ENCODE measurements at places on chromosomes 3 and 15.

DNA sequence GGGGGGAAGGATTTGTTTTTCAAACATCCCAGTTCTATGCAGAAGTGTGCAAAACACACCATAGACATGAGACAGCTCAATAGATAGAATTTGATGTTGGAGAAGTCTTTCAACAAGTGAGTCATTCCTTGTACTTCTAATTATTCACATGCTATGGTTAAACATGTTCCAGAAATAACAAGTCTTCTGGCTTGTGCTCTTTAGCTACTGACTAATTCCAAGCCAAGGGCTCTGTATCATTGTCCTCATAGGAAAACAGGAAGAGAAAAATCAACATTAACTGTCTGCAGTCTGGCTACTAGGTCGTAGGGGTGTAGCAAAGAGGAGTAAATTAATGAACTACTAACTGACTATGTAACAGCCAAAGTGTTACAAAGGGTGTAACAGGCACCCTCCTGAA lies 25.8 kb downstream of the LDHAL6B start:
- no peak for DNase-seq

DNA sequence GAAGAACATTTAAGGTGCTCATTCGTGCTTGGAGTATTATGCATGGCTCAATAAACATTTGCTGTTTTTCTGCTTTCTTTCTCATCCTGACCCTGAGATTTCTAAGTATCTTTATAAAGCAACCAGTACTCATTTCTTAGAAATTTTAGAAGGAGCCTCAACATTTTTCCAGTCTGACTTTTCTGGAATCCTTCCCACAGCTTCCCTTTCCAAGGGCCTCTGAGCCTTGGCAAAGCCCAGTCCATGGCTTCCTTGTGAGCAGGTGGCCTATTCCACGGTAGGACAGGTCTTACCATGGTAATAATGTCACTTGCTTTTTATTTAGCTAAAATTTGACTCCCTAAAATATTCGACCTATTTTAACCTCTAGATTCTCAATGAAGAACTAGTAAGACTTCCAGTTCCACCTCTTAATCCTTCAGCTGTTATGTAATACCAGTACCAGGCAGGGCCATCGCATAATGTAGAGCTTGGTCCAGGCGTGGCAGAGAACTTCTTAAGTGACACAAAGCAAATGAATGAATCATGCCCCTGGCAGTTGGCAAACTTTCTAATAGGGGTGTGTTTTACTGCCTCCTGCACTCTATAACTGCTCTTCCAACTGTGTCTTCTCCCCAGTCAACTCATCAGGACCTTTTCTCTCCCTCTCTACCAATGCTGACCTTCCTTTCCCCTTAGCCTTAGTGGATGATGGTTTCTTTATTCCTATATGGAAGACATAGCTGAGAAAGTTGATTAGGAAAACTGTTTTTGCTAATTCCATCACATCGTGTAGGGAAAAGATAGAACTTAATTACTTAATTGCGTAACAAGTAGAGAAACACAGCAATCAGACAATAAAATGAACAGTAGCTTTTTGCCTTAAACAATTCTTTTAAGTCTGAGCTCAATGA lies 894 bp upstream of the TM4SF4 start:
- peak; percentile 31 for DNase-seq

- peak; percentile 11 for DNase-seq
Observed at GRCh38 chr3:155908086-155908485, 37.6 kb downstream of the GMPS start.

- no peak for DNase-seq
Observed at GRCh38 chr3:88301273-88301995, 151.7 kb downstream of the C3orf38 start.

DNA sequence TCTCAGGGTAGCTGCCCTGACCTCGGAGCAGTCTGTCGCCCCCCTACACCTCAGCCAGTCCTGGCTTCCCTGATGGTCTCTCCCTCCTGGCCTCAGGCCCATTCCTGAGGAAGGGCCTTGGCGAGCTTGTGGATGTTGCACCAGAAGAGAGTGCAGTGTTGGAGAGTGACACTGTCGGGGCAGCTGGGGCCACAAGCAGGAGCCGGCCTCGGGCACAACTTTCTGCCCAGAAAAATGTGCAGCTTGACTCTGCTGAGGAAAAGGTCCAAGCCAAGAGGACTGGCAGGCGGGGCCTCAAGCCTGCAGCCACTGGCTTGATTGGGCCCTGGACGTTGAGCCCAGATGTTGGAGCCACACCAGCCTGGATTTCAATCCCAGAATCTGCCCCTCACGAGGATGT lies 12.8 kb downstream of the HEMK1 start:
- no peak for DNase-seq

GRCh38 chr3:148605521-148605920 lies 92.2 kb upstream of the AGTR1 start:
- DNase-seq, result no peak

- DNase-seq, result no peak
Observed at GRCh38 chr3:16461463-16462245, 51.8 kb downstream of the RFTN1 start.

DNA sequence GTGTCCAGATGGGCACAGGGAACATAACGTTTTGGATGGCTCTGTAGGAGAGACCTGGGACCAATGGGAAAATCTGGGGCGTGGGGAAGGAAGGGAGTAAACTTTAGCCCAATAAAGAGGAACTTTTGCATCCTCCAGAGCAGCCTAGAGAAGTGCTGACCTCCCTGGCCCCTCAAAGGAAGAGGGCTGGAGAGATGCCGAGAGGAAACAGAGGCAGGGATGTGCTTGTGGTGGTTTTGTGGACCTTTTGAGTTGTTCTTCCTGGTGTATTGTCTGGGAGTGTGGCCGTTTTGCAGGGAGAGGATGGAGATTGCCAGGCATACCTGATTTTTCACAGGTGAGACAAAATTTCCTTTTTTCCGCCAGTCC lies 10.2 kb downstream of the CTSH start:
- no peak for DNase-seq

- no peak for DNase-seq
Observed at GRCh38 chr3:56748663-56749231, 53.0 kb downstream of the ARHGEF3 start.

DNA sequence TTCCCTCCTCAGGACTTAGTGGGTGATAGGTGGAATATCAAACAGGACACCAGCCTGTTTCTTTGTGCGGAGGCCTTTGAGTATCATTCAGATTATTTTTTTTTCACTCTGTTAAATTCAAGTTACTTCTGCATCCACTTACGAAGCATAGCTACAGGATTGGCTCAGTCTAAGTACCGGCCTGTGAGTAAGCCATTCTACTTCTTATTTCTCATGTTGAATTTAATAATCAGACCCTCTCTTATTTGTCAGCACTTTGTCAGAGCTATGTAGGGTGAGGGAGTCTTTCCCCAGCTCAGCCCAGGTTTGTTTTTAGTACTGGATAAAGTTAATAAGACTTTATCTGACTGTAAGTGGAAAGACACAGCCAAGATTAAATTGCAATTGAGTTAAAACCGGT lies 54.7 kb downstream of the ITPR1 start:
- DNase-seq, result no peak

DNA sequence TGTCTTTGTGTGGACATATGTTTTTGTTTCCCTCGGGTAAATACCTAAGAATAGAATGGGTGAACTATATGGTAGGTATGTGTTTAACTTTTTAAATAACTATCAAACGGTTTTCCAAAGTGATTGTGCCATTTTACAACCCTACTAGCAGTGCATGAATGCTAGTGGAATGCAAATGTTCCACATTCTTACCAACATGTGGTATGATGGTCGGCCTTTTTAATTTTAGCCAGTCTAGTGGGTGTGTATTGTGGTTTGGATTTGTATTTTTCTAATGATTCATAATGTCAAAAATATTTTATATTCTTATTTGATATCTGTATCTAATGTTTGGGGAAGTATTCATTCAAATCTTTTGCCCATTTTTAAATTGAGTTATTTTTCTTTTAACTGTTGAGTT lies 68.2 kb upstream of the SMAD3 start:
- no peak for DNase-seq

DNA sequence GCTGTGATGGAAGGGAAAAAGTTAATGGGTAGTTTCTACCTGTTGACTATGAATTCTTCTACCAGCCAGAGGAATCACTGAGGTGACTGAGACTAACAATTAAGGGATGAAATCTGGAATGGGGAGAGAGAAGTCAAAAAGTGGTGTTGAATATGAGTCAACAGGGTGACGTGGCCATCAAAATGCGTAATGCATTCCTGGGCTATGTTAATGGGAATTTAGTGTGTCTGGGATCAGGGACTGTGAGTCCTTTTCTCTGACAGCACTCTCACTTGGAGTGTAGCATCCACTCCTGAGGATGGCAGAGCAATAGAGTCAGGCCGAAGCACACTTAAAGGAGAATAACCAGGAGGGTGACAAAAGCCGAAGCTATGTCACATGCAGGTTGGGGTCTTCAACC lies 60.4 kb downstream of the MESD start:
- no peak for DNase-seq

DNA sequence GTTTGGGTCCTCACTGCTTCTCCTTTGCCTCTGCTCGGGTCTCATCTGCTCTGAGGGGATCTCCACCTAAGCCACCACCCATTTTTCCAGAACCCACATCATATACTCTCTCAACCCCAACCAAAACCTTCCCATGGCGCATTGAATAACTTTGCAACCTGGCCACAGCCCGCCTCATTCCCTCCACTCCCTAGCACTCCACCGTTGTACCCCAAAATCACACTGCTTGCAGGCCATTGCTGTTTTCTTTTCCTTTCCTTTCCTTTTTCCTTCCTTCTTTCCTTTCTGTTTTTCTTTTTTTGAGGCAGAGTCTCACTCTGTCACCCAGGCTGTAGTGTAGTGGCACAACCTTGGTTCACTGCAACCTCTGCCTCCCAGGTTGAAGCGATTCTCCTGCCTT lies 3.1 kb upstream of the VPS18 start:
- DNase-seq, result no peak

DNA sequence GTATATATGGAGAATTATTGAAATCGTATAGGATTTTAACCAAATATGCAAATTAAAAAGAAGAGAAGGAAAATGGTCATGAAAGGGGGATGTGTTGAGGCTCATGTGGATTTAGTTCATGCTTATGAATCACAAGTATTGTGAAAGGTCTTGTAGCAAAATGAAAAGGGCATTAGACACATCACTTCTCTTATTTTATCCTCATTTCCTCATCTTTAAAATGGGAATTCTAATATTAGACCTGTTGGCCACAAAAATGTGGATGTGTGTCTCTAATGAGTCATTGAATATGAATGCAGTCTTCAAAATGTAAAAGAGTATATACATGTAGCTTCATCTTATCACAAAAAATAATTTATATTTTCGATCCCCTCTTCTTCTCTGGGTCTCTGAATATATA lies 14.9 kb upstream of the ALCAM start:
- DNase-seq, result no peak

- DNase-seq, result no peak
Observed at GRCh38 chr3:120239644-120240043, 45.4 kb downstream of the GPR156 start.

- DNase-seq, result no peak
Observed at GRCh38 chr3:156664831-156665178, 9.6 kb upstream of the TIPARP start.

DNA sequence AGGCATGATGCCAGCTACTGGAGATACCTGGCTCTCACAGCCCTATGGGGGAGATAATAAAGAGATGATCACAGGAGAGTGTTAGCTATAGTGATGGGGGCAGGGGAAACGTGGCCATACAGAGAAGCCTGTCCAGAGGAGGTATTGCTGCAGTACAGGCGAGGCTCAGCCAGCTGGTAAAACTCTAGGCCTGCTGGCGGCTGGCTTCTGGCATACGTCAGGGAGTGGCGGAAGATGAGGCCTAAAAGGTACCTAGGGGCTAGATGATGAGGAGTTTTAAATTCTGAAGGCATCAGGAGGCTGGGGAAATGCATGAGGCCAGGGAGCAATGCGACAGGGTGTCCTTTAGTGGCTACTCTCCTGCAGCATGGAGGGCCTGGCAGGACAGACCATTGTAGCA lies 110.7 kb downstream of the EEFSEC start:
- DNase-seq, result no peak

DNA sequence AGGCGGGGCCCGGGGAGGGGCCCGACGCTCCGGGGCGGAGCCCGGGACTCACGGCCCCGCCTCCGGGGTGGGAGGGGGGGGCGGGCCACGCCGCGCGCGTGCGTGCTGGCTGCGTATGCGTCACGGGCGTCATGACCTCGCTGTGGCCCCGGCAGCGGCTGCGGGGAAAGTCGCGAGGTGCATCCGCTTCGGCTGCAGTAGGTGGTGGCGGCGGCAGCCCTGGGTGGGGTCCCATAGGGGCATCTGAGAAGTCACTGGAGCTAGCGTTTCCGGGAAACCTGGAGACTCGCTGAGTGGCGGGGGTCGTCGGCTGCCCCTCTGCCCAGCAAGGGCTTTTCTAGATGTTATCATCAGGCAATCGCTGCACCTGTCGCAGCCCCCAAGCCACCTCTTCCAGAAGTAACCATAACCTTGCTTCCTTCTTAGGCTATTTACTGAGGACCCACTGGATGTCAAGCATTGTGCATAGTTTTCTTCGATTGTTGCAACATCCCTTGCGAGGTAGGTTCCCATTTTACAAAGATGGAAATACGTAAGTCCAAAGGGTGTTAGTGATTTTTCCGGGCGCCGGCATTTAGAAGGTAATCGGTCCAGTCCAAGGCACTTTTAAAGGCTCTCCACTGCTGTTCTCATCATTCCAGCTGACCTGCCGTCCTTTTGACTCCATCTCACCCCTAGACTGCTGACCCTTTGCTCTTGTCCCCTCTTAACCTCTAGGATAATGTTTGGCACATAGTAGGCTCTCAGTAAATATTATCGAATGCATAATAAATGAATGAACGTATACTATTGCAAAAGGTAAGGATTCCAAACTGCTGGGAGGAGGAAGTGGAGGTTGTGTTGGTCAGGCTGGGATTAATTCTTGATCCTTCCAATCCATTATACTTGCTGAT lies at the start of gene GDPGP1:
Gene GDPGP1 (plus strand): TSS at position 114 of the 893 bp plus-strand sequence. CDS start 6,700 bp downstream, outside the sequence.
- no peak for DNase-seq

GRCh38 chr3:123339302-123339701 lies 109.6 kb downstream of the ADCY5 start:
- DNase-seq, result no peak

- DNase-seq, result no peak
Observed at GRCh38 chr15:52349052-52349700, 53.6 kb upstream of the MYO5C start.

- no peak for DNase-seq
Observed at GRCh38 chr15:83109532-83109931, 2.1 kb downstream of the TM6SF1 start.

DNA sequence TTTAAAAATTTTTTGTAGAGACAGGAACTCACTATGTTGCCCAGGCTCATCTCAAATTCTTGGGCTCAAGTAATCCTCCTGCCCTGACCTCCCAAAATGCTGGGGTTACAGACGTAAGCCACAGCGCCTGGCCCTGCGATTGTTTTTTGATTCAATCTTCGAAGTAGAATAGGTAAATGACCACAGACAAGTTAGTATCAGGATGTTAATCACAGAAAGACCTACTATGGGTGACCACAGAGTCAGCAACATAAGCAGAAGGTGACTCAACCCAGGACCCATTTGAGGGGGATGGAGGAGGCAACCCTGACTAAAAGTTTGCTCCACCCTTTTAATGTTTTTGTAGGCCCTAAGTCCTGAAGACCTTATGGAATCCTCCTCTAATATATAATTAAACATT lies 10.0 kb upstream of the USP3 start:
- DNase-seq, result no peak

All from iPS-NIHi11 (cell line).